ENCODE measurements at places on chromosomes 16 and 17.

DNA sequence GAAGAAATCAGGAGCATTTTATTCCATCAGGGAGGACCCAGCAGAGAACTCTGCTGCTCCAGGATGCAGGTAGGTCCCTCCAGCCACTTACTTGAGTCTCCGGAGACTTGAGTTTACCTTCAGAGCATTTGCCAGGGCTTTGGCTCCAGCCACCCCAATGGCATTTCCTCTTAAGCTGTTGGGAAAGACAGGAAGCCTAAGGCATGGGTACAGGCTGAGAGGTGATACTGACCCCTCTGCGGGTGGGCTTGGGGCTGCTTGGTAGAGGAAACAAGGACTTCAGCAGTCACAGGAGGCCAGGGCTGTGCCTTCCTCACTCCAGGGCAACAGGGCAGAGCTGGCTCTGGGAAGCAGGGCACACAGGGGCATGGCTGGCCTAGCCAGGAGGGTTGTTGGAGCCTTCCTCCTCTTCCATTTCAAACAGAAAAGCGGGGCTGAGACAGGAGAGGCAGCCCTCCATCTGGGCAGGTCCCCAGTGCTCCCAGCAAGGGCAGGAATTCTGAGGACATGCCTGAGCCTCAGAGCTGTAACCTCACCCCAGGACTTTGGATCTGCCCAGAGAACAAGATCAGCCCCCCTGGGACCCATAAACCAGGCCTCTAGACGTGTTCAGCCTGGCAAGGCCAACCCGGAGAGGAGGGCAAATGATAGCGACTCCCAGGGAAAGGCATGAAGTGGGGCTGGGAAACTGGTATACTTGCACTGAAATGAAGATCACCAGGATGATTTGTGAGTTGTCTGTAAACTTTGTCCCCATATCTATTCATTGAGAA, 34.4 kb downstream of the NLRC3 start:
- DNase-seq = no peak

- DNase-seq = peak; percentile 68
These were observed 5.3 kb upstream of the CDR2L start for GRCh38 chr17:74981979-74982662.

DNA sequence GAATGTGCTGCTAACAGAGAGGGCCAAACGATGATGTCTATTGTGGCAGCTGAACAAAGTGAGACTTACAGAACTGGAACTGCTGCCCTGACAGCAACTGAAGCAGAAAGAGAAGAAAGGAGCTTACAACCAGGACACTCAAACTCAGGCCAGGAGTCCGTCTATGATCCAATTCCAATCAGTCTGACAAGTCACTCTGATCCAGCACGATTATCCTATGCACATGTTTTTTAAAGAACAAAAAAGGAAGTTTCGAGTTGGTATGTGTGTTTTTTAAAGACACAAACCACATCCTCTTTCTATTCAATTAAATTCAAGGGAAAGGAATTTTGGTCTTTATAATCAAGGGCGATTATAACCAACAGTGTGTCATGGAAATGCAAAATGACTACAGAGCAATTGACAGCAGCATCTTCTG, 42.4 kb upstream of the MTMR4 start:
- DNase-seq = no peak

- no peak for DNase-seq
These were observed 8.5 kb downstream of the ST6GALNAC1 start for GRCh38 chr17:76635039-76635438.

DNA sequence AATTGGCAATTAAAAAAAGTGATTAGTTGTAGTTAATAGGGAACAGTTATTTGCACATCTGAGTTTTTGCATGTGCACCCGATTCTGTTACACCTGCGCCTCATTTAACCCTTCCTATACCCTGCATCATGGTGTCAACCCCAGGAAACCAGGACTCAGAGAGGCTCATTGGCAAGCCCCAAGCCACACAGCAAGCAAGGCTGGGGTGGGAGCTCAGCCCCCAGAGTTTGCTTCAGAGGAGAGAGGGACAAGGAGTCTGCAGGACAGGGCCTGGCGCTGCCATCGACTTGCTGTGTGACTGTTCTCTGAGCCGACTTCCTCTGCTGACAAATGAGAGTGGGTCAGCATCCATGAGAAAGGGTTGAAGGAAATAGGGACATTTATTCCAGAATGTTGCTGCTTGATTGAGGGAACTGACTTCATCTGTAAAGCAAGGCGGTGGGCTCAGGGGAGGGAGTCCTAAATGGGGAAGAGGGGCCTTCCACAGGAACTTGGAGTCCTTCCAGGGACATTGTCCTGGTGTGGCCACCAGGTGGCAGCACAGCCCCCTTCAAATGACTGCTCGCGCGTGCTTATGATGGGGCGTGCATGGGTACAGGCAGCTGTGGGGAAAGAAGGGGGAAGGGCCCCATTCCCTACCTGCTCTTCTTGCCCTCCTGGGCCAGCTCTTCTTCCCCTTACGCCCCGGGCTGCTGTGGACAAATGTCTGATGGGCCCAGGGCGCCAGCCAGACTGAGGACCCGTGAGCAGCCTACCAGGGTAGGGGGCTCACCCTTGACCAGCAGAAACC, 51.6 kb downstream of the NT5M start:
- DNase-seq = peak; percentile 62

DNA sequence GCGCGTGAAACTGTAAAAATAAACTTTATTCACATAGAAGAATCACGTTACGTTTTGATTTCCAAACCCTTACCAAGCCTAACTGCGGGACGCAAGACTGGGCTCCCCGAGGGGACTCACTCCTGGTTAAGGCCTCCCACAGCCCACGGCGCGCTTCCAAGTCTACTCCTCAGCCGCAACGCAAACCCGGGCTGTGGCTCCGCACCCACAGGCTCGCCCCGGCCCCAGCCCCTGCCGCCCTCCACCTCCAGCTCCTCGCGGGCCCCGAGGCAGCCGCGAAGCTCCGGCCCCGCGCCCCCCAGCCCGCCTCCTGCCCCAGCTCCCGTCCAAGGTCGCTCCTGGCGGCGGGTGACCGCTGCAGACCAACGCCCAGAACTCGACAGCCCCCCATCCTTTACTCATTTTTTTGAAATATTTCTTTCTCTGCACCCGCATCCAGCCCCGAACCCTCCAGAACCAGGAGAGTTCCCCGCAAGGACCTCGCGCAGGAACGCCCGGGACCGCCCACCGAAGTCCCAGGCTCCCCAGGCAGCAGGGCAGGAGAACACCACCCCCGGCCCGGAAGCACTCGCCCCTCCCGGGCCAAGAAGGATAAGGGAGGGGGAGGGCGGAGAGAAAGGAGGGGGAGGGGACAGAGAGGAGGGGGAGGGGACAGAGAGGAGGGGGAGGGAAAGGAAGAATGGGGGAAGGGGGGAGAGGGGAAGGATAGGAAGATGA, 912 bp downstream of the USP22 start:
- peak; percentile 52 for DNase-seq

- DNase-seq = no peak
These were observed 69.5 kb downstream of the CMIP start for GRCh38 chr16:81514041-81514559.

- DNase-seq = no peak
These were observed at the start of gene DLX4 for GRCh38 chr17:49969134-49969759. DLX4 (plus strand) TSS chr17:49969190; CDS start chr17:49969469, 279 bp downstream.

- DNase-seq = no peak
These were observed 2.0 kb downstream of the HBZ start for GRCh38 chr16:154217-155030.

- DNase-seq = no peak
These were observed 13.9 kb upstream of the OR1F1 start for GRCh38 chr16:3173892-3174617.

DNA sequence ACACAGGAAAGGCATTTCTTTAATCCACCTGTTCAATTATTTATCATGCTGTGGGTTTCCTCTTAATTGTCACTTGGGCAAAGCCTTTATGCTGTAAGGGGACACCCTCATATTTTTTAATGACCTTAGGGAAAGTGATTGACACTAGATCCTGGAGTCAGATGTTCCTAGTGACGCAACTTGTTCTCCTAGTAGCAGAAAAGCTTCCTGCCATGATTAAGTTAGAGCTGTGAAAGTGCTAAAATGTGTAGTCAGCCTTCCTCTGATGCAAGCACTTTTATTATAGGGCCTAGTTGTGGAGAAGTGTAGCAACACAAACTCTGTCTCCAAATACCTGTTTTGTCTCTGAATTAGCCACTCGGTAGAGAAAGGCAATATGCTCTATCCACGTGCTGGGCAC, 12.3 kb downstream of the TMEM100 start:
- DNase-seq = no peak

DNA sequence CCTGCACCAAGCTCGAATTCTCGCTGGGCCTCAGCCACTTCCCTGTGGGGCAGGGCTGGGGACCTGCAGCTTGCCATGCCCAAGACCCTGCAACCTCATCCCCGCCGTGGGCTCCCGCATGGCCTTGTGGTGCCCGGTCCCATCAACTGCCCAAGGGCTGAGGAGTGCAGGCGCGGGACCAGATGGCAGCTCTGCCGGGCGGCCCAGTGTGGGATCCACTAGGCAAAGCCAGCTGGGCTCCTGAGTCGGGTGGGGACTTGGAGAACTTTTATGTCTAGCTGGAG, 408.6 kb downstream of the UTP18 start:
- DNase-seq = no peak

GRCh38 chr16:27816561-27816960, 247.0 kb downstream of the GSG1L start:
- no peak for DNase-seq

GRCh38 chr16:4691666-4692412, 1.5 kb upstream of the NUDT16L1 start:
- DNase-seq = no peak

DNA sequence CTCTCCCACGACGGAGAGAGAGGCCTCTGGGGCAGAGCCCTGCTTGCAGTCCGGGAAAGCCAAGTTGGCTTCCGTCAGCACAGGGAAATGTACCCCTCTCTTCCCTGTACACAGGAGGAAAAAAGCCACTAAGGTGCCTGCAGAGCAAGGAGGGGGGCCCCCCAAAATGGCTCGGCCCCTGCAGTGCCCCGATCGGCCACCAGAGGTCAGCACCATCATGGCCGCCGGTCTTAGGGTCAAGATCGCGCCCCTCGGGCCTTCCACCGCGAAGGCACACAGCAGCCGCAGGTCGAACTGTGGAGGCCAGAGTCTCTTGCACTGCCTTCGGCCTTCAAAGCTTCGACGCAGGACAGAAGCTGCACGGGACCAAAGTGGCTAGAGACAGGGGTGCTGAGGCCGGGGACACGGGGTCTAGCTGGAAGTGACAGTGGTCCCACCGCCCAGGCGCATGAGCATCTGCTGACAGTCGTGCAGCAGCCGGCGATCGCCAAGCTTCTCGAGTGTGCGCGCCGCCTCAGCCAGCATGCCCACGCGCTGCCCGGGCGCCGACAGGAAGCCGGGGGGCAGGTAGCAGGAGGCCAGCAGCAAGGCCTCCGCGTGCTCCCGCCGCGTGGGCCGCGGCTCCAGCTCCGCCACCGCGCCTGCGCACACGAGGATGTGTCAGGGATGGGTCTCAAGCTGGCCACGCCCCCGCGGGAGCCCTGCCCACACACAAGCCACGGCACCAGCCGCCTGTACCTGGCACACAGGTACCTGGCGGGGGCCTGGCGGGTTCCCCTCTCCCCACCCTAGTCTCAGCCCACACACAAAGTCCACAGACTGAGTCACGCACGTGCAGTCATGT, 24.4 kb downstream of the SREBF1 start:
- peak; percentile 47 for DNase-seq

DNA sequence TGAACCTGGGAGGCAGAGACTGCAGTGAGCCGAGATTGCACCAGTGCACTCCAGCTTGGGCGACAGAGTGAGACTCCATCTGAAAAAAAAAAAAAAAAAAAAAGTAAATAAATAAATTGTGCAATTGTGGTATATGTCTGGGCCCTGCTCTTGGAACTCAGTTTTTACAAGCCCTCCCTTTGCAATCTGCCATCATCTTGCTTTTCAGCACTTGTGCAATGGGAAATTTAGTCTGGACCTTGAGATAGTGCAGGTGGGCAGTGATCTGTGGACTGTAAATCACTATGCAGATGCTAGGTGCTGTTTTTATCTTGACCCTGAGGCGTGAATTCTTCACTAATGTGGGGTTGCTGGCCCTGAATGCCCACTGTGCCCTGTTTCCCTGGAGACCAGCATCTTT, 6.5 kb upstream of the RAP1GAP2 start:
- DNase-seq = no peak

DNA sequence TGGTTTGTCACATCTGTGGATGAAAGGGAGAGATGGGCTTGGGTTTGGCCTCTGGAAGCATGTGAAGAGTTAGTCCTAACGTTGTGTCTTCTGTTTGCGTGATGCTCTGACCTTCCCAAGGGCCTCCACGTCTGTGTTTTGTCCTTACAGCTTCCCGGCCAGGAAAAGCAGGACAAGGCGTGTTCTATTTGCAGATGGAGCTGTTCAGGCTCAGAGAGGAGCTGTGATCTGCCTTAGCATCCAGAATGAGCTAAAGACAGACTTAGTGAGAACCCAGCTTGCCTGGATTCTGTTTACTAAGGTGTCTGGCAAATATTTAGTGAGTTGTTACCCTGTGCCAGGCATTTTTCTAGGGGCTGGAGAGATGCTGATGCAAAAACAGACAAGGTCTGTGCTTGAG, 282.1 kb downstream of the CBLN1 start:
- DNase-seq = no peak

DNA sequence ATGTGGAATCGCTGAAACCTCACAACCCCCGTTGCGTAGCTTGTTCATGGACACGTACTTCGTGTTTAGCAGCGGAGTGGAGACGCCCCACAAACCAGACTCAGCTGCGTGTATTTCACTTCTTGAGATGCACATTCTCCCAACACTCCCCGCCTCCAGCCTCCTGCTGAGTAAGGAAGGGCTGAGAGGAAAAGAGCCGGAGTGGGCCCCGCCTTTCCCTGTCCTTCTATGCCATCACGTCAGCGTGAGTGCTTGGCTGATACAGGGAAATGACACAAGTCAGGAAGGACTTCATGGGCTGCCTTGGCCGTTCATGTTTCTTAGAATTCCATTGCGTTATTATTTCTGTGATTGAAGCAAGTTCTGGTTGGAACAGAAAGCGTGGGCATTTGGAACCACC, 68.6 kb upstream of the CBX4 start:
- no peak for DNase-seq

Measured in stimulated activated CD4-positive, alpha-beta T cell treated with anti-CD3 and anti-CD28 coated beads, Interleukin-2, amount 100 ng/mL, for 4 hours (primary cell).